Forelimb muscle (tissue), 1 donor: ENCODE measurements at places on chromosomes 5 and 9. TPM values are rescaled to one million over a fixed set of nuclear protein-coding genes. Genes with fewer than 3 reads are reported as not detected.

DNA sequence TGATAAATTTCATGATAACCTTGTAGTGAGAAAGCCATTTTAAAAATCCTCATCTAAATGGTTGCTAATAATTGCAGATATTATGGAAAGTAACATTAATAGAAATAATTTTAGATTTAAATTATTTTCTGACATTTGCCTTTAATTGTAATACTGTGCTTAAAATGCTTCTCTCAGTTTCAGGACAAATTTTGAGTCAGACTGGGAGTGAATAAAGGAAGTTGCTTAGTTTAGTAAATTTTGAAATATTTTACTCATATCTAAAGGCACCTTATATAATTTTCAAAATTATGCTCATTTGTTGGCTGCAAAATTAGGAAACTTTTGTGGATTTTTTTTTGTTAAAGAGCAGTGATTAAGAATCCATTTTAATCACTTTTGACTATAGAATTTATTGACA lies 93.8 kb downstream of the CSNK1G3 start:
- no peak for DNase-seq

GRCh38 chr9:129237164-129237611 lies 59.1 kb upstream of the IER5L start:
- no peak for DNase-seq

DNA sequence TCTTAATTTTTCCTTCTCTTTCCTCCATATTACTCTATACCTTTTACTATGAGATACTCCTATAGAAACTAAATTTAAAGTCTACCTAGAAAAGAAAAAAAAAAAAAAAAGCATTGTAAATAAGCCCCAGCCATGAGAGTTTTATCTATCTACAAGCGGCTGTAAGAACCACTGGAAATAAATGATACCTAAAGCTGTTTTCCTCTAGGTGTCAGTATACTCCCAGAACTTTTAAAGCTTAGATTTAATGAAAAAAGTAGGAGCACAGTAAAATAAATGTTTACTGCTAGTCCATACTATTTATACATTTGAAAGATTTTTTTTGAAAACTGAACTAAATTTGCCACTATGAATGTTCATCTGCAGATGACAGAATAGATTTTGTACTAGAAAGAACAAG lies 26.2 kb downstream of the TYRP1 start:
- DNase-seq = no peak

DNA sequence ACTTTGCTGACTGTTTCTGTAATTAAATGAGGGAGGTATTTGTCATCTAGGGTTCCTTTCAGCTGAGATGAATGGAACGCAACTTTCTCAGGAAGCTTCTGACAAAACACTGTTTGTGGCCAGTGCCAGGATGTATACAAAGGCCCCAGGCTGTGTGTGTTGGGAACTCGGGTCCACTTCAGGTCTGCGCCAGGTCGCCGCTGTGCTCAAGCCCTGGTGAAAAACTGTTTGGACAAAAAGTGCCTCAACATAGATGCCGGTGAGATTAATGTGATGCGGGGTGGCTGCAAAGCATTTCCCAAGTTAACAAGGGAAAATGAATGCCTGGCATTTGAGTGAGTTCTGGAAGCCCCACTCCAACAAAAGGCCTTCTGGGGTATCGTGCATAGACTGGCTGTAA lies 156.4 kb downstream of the GABBR2 start:
- DNase-seq = no peak

The TMEM252 gene
- 1.0 TPM for polyA plus RNA-seq

DNA sequence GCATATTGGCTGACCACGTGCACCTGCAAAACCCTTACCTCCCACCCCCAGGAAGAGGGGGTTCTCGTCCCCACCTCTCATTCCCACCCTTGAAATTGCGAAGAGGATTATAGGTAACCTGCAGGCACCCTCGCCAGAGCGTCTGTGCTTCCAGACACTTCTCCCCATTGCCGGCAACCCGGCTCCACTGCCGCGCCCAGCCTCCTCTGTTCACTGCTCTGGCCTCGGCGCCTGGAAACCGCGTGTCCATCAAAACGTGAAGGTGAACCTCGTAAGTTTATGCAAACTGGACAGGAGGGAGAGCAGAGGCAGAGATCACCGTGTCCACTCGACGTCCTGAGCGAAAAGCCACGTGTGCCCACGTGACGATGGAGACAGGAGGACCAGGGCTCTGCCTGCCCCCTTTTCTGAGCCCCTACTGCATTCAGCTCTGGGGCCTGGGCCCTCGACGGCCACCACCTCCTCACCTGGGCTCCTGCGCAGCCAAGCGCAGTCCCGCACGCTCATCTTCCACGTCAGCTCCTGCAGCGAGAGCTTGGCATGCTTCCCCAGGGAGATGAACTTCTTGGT lies 1.9 kb downstream of the TERT start:
- DNase-seq = no peak

DNA sequence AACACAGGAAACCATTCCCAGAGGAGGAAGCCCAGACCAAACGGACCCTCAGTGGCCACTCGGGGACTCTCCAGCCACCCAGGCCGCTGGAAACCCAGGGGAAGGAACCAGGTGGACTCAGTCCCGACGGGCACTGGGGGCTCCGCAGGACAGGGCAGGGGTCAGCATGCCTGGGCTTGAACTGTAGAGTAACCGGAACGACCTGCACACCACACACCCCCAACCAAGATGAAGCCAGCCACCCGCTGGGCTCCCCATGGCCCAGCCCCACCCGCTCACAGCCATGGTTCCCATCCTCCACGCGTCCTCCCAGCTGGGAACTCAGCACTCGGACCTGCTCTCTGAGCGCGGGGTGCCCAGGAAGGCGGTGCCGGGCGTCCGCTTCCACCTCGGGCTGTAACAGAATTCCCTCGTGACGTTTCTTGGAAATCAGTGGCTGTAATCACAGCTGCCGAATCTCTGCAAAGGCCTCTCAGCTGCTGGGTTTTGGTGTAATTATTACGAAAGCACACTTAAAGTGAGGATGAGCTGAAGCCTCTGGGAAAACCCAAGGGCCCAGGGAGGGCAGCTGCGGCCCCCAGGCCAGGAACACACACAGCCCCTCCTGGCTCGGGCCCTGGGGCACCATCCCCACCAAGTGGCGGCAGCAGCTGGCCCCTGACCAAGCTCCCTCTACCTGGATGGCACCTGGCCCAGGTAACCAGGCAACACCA lies 13.8 kb downstream of the NACC2 start:
- no peak for DNase-seq

GRCh38 chr5:171447226-171447625 lies 27.8 kb downstream of the FGF18 start:
- DNase-seq = no peak

DNA sequence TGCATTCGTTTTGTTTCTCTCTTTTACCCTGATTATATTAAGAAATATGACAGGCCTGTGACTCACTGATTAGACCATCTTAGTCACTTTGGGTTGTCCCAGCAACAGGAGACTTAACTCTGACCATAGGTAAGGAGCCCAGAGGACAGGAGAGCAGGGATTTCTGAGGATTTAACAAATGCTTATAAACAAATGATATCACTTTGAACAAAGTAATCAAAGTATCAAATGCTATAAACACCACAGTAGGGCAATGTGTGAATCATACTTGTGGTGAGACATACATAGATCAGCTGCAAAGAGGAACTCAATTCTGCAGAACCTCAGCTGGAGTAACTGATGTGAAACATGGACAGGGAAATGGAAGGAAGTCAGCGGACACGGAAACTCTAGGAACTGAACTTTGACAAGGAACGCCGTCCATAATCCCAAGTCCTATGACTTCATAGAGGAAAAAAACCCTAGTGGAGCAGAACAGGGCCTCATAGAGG lies 190.6 kb upstream of the MSX2 start:
- DNase-seq = no peak

- no peak for DNase-seq
Observed at GRCh38 chr5:163104464-163104863, 332.9 kb upstream of the CCNG1 start.

GRCh38 chr5:168422431-168422830 lies 63.8 kb upstream of the RARS1 start:
- no peak for DNase-seq

DNA sequence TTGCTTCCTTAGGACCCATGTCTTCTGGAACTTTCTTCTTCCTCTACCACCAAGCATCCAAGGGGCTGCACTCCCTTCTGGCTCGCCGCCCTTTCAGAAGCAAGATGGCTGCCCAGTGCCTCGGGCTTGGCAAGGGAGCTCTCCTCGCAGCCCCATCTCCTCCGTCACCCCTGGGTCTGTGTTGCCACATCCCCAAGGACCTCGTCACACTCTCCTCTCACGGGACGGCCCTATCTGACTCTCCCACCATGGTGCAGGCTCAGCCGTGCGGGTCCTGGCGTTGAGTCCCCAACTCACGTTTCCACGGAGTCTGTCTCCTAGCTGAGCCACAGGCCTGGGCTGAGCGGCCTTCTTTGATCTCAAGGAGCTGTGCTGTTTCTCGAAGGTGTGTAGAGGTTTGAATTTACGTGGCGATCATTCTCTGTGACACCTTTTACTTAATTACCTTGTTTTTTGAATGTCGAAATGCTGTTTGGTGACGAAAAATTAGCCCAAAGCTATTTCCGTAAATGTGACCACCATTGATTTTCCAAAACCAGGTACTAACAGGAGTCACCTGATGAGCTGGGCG lies 15.0 kb upstream of the SCGB3A1 start:
- DNase-seq = no peak

DNA sequence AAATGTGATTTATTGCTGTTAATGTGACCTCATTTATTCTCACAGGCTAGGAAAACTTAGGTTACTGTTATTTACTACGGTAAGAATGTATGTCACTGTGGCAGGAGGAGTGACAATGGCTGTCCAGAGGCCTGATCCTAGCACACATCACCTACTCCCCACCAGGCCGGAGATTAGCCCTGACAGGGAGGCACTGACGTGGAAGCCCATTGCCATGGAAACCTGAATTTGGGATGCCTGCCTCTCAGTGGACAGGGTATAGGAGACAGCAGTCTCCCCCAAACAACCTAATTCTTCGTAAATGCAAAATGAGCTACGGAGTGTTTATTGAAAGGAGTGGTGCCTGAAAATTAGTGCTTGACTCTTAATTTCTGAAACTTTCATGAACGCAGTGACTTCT lies 87.6 kb upstream of the SMARCA2 start:
- DNase-seq = no peak

The PCDHA4 gene
- 0.14 TPM for polyA plus RNA-seq

GRCh38 chr9:130414910-130415746 lies 29.6 kb upstream of the ASS1 start:
- DNase-seq = no peak

GRCh38 chr5:90495146-90495545 lies 20.5 kb downstream of the POLR3G start:
- no peak for DNase-seq

- no peak for DNase-seq
Observed at GRCh38 chr5:1032011-1032410, 23.4 kb downstream of the NKD2 start.

GRCh38 chr9:85186218-85186585 lies 516.7 kb downstream of the NTRK2 start:
- no peak for DNase-seq

GRCh38 chr5:9786380-9787360 lies 156.5 kb upstream of the TAS2R1 start:
- DNase-seq = no peak

DNA sequence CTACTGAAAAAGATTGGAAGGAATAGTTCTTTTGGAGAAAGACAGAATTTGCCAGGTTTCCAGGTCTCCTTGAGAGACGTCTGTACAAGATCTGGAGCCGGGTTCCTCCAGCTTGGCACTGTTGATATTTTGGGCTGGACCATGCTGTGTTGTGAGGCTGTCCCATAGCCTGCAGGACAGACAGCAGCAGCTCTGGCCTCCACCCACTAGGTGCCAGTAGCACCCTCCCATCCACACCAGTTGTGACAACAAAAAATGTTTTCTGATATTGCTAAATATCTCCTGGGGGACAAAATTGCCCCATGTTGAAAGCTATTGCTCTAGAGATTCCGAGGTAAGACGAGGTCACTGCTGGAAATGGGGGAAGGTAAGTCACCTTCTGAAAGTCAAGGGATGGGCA lies 287.7 kb upstream of the DAP start:
- DNase-seq = no peak

DNA sequence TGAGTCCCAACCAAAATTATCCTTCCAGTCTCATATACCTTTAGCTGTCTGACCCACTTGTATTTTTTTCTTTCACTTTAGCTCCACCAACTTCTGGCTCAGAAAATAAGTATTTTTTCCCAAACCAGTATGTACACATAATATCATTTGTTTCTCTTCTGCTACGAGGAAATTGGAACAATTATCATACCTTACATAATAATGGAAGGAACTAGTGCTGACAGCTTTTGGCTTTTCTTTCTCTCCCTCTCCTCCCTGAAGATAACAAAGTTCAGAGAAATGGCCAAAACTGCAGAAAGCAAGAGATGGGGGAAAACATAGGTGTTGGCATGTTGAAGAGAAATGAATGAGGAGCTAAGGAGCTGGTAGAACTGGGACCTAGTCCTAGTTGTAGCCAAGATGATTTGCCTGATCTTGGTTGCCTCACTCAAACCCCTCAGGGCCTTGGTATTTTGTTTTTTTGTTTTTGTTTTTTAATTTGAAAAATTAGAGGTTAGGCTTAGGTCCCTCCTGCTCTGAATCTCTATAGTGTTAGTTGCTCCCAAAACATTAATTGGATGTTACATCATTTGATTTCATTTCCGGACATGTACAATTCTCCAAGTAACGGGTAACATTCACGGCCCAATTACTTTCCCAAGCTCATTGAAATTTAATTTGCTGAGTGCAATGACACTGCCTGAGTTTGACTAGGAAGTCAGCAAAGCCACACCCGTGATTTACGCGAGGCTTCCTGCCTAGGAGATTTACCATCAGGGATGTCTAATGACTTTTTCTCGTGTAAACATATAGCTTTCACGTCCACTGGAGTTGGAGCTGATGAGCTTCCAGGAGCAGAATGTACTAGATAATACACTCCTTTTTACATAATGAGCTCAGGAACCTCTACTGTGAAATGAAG lies 291.6 kb downstream of the TLE1 start:
- DNase-seq = peak; percentile 34

GRCh38 chr5:17444496-17444895 lies 53.5 kb upstream of the TAF11L2 start:
- DNase-seq = no peak

- peak; percentile 67 for DNase-seq
Observed at GRCh38 chr9:85024374-85024773, 354.8 kb downstream of the NTRK2 start.

- no peak for DNase-seq
Observed at GRCh38 chr5:138697720-138698360, 55.4 kb upstream of the CTNNA1 start.
